ENCODE measurements at places on chromosomes 6 and 20.

- DNase-seq, result no peak
Measured at GRCh38 chr20:64212755-64213154, 42.8 kb upstream of the PCMTD2 start.

DNA sequence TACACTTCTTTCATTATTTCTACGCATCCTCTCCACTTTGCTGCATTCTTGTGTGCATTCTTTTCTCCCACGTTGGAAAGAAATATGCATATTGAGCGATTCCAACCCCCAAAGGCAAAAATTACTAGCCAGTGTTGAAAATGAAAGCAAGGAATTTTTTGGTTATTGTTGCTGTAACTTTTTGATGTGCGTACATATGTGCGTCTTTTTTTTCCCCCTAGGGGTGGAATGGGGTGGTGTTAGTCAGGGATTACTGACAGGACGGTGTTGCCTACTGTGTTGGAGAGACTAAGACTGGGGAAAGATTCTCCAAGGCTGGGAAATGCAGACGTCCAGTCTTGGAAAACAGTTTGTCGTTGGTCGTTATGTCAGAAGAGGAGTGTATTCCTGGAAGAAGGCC, 44.2 kb upstream of the ESR1 start:
- no peak for DNase-seq

DNA sequence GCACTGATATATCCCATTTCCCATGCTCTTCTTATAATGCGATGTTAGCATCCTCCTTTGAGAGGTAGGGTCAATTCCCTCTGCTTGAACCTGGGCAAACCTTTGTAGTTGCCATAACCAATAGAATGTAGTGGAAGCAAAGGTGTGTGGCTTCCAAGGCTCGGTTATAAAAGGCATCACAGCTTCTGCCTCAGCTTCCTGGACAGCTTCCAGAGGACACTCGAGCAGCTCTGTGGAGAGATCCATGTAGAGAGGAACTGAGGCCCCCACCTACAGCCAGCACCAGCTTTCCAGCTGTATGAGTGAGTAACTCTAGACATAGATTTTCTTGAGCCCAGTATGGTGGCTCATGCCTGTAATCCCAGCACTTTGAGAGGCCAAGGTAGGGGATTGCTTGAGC, 36.7 kb downstream of the FGD2 start:
- no peak for DNase-seq

DNA sequence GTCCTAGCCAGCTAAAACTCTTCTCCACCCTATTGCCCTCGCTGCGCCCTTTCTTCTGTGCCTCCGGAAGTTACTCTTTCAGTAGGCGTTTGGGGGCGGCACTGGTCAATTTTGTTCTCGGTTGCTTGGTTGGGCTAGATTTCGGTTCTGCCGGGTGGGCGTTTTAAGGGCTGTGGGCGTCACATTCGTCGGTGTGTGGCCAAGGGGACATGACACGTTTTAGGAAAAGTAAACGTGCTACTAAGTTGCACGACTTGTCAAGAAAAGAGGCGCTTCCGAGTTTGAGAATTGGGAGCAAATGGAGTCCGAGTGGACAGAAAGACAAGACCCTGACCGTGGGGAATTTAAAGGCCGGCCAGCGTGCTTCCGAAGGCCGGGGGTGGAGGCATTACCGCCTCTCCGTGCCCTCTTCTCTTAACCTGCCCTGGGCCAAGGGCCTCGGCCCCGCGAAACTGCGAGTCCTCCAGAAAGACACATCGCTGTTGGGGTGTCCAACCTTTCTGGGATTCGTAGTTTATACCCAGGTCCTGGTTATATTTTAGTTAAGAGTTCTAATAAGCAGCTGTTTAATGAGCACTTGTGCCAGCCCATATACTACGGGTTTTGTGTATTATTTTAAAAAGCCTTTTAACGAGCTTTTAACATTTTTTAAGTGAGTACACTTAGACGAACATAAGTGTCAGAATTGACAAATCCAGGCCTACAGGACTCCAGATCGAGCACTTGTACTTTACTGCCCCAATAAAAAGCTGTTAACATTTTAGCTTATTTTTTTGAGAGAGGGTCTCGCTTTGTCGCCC, 664 bp upstream of the BAG6 start:
- DNase-seq, result peak; percentile 91

GRCh38 chr6:46828939-46829338, 35.8 kb downstream of the MEP1A start:
- DNase-seq, result no peak
